ENCODE measurements at places on chromosomes 16 and 17.

- DNase-seq, result no peak
Measured at GRCh38 chr16:17270111-17270510, 200.6 kb downstream of the XYLT1 start.

DNA sequence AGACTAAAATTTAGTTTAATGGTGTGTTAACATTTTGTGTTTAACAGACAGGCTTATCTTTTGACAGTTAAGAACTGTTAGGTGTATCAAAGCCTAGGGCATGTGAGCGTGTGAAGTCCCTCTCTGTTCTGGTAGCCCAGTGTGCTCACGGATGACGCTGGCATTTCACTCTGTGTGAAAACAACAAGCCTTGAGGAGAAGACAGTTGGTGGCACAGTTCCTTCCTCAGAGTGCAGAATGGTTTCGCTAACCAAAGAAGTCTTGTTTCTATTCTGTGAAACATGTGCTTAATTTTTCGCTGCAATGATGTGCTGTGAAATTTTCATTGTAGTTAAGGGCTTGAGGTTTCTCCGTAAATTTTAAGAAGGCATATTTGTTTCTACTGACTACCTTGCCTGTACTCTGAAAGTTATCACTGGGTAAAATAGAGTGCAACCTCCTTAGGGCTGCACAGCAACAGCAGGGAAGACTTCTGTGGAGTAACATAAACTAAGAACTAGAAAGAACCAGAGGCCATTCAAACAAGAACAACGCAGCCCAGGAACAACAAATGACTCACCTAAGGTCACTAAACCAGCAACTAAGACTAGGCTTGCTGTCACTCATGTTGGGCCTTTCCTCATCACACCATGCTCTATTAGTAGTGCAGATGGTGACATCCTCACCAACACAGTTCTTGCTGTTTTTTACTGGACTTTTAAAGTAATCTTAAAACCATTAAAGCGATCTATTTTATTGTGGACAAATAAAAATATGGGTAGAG is 33.4 kb downstream of the BRD7 start:
- DNase-seq, result no peak

GRCh38 chr16:47965439-47965838 is 190.4 kb downstream of the ABCC12 start:
- DNase-seq, result no peak

- no peak for DNase-seq
Measured at GRCh38 chr17:59254742-59255141, 34.4 kb downstream of the GDPD1 start.

GRCh38 chr16:81745704-81746558 is 33.2 kb upstream of the PLCG2 start:
- no peak for DNase-seq

DNA sequence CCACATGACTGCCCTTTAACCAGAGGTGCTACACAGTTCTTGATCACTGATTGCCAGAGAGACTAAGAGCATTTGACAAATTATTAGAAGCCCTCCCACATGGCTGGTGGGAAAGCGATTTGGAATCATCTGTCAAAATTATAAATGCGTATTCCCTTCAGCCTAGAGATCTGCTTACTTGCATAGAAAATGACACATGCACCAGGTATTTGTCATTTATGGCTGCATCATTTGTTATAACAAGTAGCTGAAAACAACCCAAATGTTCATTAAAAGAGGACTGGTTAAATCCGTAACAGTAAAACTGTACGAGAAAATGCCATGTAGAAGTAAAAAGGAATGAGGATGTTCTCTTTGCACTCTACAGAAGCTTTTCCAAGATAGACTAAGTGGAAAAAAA is 21.4 kb downstream of the BCO1 start:
- no peak for DNase-seq

- DNase-seq, result no peak
Measured at GRCh38 chr16:19844945-19845641, 39.6 kb downstream of the GPRC5B start.

GRCh38 chr17:77746393-77746792 is 212.1 kb upstream of the TNRC6C start:
- no peak for DNase-seq

DNA sequence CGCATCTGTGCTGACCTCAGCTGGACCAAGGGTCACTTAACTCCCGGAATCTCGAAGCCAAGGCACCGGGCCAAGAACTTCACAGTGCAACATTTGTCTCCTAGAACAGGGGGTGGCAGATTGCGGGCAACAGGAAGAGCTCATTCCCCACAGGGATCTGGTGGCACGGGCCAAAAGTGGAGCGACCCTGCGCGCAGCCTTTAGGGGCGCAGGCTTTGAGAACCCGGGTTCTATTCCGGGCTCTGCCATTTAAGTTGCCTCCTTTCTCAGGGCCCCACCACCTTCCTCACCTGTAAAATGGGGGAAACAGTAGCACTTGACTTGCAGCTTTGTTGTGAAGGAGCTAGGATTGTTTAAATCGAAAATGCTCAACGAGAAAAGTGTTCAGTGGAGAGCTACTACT is 651 bp downstream of the SHMT1 start:
- DNase-seq, result no peak

- no peak for DNase-seq
Measured at GRCh38 chr16:53518550-53519416, 15.8 kb upstream of the AKTIP start.

DNA sequence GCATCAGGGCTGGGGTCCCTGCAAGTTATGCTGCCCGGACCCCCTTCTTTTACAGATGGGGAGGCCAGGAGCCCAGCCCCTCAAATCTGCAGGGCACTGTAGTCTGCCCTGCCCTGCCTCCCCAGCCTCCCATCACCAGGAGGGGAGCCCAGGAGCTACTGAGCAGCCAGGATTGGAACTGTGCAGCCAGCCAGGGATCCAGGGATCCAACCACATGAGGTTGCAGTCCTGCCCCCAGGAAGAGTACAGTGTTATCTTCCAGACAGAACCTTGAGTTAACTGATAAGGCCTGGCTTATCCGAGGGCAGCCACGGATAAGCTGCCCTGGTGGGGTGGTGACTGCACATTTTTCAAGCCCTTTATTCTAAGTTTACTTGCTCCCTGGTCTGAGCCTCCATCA is 11.4 kb upstream of the NDRG4 start:
- DNase-seq, result no peak

DNA sequence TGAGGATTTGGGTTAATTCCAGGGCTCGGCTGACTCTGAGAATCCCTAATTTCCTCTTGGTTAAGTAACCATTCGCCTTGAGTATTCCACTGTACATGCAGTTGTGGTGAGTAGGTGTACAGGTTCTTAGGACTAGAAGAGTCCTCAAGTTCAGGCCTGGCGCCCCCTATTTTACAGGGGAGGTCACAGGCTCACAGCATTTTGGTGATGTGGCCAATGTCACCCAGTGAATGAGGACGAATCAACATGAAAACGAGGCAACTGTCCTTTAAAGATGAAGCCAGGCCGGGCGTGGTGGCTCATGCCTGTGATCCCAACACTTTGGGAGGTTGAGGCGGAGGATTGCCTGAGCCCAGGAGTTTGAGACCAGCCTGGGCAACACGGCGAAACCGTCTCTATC is 55.4 kb downstream of the ABCC6 start:
- DNase-seq, result no peak

- no peak for DNase-seq
Measured at GRCh38 chr17:19876529-19877161, 8.9 kb upstream of the ULK2 start.

GRCh38 chr16:87974178-87974577 is 22.9 kb downstream of the BANP start:
- no peak for DNase-seq

- no peak for DNase-seq
Measured at GRCh38 chr17:80947200-80947940, 44.3 kb upstream of the CHMP6 start.

Measured in right renal pelvis (tissue), 4 donors.